ENCODE measurements at places on chromosomes 2 and 18.

DNA sequence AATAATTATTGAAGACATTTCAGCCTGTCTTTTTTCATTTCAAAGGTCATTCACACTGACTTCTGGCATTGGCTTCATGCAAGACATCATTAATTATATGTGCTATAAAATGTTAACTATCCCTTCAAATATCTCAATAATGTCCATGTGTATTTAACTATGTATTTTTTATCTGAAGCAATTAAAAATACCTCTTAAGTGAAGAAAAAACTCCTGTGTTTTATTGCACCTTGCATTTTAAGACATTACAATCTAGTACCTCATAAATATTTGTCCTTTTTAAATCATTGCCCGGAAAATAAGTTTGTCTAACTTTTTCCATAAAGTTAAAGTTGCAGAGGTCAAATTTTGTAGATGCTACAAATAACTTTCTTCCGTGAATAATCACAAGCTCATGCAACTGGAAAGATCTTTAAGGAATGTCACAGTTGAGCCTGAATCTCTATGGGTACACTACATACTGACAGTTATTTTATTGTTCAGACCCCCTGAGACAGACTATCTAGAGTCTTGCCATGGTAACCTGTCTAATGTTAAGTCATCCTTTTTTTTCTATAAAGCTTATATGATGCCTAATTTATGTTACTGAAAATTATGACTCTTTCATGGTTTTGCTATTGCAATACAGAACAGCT lies 38.4 kb upstream of the COBLL1 start:
- DNase-seq, result no peak

- DNase-seq, result no peak
Measured at GRCh38 chr2:173747035-173747434, 218.1 kb downstream of the SP3 start.

GRCh38 chr18:9825571-9826073 lies 60.2 kb upstream of the TXNDC2 start:
- no peak for DNase-seq

- no peak for DNase-seq
Measured at GRCh38 chr2:236711440-236711839, 141.8 kb downstream of the ACKR3 start.

DNA sequence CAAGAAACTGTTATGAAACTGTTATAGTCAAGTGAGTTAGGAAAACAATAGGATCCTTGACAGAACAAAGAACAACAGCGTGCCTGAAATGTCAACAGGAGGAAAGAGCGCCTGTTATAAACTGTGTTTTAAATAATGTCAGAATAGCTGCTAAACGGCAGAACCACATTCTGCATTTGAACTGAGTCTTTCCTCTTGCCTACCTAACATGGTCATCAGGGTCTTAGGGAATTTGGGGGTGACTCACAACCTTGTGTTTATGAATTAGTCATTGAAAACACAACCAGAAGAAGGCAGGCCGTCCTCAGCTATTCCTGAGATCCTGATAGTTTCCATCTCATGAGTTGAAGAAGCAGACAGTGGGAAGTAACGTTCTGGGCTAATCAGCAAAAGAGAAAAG lies 222.0 kb upstream of the FN1 start:
- no peak for DNase-seq

GRCh38 chr18:69954719-69955480 lies 7.2 kb upstream of the CD226 start:
- DNase-seq, result no peak

DNA sequence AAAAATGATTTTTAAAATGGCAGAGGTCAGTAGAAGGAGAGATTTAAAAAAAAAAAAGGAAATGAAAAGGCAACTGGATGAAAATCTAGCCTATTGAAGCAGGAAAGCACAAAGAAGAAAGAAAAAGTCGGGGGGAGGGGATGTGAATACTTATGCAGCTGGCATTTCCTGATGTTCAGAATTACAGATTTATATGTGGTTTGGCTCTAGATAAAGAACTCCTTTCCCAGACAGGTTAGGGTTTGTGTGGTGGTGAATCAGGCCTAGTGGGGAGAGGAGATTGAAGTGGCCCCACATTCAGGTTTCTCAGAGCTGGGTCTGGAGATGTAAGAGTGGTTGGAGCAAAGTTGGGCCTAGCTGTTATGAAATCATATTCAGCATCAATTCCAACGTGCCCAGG lies 394.4 kb downstream of the FIGN start:
- DNase-seq, result no peak

DNA sequence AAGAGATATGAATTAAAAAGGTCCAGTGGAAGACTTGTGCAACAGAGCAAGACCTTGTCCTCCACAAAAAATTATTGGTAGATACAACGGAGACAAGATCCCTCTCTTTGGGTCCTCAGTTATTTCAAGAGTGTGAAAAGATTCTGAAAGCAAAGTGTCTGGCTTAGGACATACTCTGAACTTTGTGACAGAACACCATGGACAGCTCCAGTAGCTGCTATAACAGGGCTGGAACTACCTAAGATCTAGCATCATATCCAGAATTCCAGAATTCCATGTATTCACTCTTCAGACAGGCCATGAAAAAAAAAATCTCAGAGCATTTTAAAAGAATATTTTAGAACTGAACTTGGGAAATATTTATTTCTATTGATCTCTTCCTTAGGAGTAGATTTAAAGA lies 74.8 kb upstream of the ZBTB14 start:
- no peak for DNase-seq

GRCh38 chr2:101969723-101970122 lies 22.0 kb upstream of the IL1R2 start:
- no peak for DNase-seq

DNA sequence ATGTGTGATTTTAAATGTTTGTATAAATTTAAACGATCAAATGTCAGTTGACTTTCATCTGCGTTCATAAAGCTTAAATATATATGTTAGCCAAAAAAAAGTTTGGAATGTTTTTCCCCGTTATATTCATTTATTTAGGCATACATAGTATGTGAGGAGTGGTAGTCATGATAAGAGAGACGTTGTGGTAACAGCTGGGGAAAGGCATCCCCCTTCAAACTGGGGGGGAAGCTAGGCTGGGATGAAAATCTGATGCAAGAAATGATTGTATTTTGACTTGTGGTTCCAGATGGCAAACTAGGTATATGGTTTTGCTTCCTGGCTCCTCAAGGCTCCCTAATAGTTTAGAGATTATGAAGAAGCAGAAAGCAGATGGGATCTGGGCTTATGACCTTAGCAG lies 30.1 kb downstream of the ITGA6 start:
- no peak for DNase-seq

DNA sequence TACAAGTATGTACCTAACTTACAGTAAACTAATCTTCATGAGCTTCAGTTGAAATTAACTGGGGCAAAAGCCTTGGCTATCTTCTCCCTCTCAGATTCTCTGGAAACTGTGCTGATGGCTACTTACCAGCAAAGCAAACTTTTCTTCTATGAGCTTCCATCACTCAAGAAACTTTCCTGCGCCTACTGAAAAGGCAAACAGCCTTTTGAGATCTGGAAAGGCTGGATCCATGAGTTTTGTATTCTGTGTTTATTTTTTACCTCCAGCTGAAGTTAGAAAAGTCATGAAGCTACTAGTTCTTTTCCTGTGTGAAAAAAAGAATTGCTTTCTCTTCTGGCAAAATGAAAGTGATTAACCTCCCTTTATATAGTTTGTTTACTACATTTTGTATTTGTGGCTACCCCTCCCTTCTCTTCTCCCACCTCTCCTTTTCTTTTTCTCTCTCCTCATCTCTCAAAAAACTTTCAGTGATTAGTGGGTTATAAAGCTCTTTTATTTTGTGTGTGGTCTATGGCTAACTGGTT lies 49.2 kb upstream of the RNF152 start:
- DNase-seq, result no peak
